ENCODE measurements at places on chromosomes 5 and 9.

GRCh38 chr9:69431777-69432176, 106.8 kb downstream of the ENTREP1 start:
- DNase-seq: no peak

DNA sequence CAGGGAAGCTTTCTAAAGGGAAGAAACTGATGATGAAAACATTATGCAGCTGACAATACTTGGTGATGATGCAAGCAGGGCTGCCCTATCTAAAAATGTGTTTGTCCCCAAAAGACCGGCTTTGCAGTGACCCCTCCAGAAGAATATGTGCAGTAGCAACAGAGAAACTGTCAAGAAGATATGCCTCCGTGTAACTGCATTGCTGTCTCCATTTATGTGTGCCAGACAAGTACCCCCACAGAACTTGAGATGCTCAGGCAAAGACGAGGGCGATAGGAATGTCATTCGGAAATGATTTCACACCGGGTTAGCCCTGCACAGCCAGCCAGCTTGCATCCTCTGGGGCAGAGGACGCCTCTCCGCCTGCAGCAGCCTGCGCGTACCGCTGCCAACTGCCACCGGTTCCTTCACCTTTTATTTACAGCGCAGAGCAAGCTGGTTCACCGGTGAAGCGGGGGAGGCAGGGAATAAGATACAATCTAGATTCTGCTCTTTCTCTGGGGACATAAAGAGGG, 2.0 kb downstream of the GABBR2 start:
- DNase-seq: no peak

DNA sequence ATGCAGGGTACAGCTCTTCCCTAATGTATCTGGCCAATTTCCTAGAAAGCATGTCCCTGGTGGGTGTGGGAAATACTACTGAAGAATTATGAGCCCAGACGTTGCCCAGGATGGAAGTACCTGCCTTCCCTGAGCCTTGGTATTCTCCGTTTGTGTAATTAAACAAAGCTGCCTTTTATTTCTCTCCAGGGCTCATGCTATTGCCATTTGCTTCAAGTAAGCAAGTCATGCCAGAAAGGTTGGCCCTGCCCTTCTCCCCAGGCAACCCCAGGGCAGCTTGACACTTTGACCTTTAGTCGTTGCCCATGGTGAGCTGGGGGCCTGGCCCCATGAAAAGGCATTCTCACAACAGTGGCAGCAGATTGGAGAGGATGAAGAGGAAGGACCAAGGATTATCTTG, 4.4 kb downstream of the COL27A1 start:
- no peak for DNase-seq

DNA sequence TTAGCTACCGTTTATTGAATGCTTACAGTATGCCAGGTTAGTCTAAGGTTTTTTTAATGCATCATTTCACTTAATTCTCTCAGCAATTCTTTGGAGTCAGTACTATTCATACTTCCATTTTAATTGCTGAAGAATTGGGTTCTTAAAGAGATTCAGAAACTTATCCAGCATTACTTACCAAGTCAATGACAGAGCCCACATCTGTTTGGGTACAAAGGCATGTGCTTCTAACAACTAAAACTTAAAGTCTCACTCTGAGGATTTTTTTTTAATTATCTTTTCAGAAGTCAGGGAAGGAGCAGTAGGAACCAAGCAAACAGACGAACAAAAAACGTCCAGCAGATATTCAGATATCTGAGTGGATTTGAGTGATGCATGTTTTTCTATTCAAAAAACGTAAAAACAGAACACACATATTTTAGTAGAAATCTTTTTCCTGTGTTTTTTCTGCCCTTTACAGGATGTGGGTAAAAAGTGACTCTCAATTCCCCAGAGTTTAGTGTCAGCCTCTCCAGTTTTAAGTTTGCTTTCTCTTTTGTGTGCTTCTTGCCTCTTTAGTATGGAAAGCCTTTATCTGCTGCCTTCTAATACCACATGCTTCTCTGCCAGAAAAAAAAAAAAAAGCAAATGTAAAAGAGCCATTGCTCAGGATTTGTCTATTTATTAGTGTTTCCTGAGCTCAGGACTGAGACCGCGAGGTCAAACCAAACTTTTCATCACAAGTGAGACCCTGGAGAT, 118.0 kb downstream of the PRKACG start:
- no peak for DNase-seq

DNA sequence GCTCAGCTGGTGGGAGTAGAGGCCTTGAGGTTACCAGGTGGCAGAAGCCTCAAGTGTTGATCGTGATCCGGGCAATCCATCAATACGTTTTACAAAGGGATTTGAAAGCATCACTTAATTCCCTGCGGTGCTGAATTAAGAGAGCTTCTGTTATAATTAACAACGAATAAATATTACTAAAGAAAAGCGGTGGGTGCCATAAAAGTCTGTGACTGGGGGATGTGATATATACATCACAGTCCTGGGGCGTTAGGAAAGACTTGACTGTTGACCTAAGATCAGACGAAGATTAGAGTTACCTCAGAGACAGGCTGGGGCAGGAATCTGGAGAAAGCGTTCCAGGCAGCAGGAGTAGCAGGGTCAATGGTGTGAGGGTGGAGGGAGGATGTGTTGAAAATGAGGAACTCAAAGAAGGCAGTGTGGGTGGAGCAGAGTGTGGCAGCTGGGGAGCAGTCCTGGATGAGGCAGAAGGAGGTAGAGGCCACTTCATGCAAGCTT, 6.7 kb upstream of the C5orf63 start:
- no peak for DNase-seq

DNA sequence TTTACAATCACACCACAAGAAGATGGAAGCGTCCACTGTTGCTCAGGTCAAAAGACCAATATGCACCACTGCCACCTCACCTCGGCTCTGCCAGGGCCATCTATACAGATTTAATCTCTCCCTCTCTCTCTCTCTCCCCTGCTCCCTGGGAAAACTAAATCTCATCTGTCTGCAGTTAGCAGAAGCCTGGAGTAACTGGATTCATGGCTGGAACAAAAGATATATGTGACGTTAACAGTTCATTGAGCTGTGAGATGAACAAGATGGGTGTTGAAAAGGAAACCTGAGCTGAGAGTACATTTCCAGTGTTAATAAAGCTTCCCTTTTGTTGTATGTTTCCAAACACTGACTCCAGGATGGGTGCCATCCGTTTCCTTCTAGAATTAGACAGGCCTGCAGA, 369.7 kb downstream of the CDK5RAP2 start:
- DNase-seq: no peak

GRCh38 chr5:169805937-169806700, 169.0 kb downstream of the DOCK2 start:
- no peak for DNase-seq

DNA sequence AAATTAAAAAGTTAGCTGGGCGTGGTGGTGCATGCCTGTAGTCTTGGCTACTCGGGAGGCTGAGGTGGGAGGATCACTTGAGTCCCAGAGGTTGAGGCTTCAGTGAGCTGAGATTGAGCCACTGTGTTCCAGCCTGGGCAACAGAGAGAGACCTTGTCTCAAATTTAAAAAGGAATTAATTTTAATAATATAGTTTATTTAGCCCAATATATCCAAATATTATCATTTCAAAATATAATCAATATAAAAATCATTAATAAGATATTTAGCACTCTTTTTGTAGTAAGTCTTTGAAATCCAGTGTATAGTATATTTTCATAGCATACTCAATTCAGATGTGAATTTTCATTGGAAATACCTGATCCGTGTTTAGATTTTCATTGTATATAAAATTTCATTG, 43.2 kb upstream of the ORM1 start:
- DNase-seq: no peak

- DNase-seq: no peak
Measured at GRCh38 chr9:112193572-112194288, 18.6 kb upstream of the SUSD1 start.
